Natural killer cell (primary cell): ENCODE measurements at places on chromosomes 3 and 15.

DNA sequence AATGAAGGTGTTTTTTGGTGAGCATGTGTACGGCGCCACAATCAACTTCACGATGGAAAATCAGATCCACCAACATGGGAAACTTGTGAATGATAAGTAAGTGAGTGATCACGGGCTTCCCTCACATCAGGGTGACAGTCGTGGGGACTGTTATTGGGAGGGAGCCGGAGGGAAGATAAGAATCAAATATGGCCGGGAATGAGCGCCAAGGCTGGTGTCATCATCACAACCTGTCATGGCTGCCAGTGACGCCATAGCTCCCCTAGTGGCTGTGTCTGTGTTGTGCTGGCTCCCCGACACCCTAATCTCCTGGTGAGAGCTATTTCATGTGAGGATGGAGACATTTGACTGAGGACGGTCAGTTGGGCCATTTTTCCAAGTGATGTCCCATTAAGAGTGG lies 168.5 kb downstream of the SV2B start:
- no peak for DNase-seq

GRCh38 chr15:90620379-90621067 lies 90.8 kb downstream of the CRTC3 start:
- DNase-seq = no peak

- no peak for DNase-seq
Measured at GRCh38 chr3:48575366-48575765, 11.8 kb upstream of the UCN2 start.

GRCh38 chr3:71450162-71450561 lies 133.4 kb downstream of the FOXP1 start:
- DNase-seq = no peak

- DNase-seq = no peak
Measured at GRCh38 chr3:20344400-20344959, 158.5 kb upstream of the SGO1 start.

DNA sequence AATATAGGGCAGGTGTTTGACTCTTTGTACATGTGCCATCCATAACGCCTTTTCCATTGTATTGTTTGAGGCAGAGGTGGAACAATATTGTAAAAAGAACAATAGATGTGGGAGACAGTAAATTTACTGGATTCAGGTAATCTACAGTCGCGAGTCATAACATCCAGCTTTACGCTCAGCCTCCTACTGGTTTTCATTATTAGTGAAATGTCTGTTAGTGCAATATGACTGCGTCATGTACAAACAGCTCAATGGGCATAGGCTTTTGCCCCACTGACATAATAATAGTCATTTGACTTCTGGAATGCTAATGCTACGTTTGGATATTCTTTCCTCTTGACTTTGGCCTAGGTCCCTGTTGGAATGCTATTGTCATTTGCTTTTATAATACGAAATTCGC lies 9.5 kb downstream of the CACNA2D3 start:
- no peak for DNase-seq

- no peak for DNase-seq
Measured at GRCh38 chr3:50164984-50165909, 10.1 kb downstream of the SEMA3F start.

GRCh38 chr15:86237111-86237500 lies 157.4 kb downstream of the AGBL1 start:
- DNase-seq = no peak

DNA sequence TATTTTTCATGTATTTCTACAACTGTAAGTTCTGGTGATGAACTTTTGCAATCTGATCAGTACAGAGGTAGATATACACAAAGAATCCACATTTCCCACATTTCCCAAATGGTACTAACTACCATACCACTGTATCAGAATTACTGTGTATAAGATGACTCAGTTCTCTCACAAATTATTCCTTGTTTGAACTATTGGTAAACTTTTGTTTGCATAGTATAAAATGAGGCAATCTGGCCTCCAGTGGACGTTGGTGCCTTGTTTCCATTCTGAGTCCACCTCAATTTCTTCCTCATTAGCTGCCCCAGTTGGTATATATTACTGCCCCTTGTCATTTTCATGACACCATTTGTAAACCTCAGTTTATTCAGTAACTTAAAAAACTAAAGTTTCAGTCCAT lies 38.5 kb downstream of the SPTSSB start:
- no peak for DNase-seq

- DNase-seq = peak; percentile 84
Measured at GRCh38 chr15:64430000-64430735, 30.2 kb upstream of the ZNF609 start.

DNA sequence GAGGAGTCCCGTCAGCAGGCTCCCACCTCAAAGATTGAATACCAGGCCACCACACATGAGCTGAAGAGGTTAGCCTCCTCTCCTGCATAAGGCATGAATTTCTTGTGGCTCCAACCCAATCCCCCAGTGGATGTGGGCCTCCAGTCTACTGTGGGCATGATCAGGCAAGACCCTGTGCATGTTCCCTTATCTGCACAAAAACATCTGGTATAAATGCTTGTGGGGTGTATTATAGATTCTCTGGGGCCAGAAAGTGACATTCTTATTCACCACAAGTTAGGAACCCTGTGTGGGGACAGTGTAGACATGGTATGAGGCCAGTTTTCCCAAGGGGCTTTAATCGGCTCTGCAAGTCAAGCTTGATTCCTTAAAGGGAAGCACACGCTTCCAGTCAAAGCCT lies 18.2 kb upstream of the UBP1 start:
- DNase-seq = no peak

GRCh38 chr3:128237348-128238183 lies 84.3 kb downstream of the EEFSEC start:
- no peak for DNase-seq

DNA sequence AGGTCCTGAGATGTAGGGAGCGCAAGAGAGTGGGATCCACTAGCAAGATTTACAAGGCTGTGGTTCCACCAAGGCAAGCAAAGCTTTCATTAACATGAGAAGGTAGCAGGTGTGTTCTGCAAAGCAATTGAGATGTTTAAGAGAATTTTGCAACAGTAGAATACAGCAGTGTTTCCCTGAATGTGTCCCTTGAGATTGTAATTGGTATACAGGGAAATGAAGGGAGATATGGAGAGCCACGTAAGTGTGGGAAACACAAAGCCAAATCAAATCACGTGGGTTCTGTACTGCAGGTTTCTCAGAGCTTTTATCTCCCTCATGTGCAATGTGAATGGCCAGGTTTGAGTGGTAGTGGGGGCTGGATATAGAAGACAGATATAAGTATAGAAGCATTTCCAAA lies 67.3 kb downstream of the ATG7 start:
- no peak for DNase-seq

GRCh38 chr3:46102780-46103130 lies 75.5 kb upstream of the XCR1 start:
- no peak for DNase-seq

DNA sequence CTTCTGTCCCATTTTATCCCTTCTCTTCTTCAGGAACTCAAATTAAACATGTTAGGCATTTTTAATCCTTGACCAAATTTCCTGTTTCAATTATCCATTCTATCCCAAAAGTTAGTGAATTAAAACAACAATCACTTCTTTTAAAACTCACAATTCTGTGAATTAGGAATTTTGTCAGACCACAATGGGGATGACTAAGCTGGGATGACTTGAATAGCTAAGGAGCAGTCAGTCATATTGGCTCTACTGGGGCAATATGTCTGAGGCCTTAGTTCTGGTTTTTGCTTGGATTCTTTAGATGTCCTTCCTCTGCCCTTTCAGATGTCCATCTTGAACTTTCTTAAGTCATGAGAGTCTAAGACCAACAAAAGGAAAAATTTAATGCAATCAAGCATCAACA lies 178.2 kb upstream of the TGFBR2 start:
- no peak for DNase-seq

DNA sequence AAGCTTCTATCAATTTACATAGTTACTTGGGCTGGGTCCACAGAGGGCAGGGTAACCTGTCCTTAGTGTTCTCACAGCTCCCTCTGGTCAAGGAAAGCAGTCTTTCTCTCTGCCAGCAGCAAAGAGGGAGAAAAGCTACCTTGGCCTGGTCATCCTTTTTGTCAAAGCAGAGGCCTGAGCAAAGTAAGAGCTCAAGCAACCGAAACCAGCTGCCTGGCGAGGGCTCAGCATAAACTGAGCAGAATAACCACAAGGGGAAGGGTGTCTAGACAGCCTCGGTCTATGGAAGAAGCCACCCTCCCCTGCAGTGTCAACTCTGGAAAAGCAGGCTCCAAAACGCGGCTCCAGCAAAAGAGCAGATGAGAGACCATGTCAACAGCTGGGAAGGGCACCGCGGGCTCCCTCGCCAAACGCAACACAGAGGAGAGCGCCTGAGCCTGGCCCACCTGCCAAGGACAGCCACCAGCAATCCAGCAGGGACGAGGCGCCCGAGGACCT lies 17.4 kb downstream of the LRIG1 start:
- no peak for DNase-seq

GRCh38 chr3:188608401-188608800 lies 454.4 kb downstream of the LPP start:
- DNase-seq = no peak

DNA sequence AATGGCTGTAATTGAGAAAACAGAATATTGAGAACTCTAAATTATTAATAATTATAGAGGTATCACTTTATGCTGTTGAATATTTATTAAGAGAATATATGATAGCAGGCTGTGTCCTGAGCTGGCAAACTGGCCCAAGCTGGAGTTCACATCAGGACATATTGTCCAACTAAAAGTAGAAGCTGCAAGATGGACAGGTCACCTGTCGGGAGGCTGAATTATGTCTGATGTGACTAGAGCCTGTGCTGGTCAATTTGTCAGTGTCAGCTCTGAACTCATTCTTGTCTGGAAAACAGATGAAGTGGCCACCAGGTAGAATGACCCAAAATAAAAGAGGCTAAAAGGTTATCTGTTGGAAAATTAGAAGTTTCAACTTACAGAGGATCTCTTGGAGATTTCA lies 392.2 kb downstream of the LRTM1 start:
- DNase-seq = no peak

DNA sequence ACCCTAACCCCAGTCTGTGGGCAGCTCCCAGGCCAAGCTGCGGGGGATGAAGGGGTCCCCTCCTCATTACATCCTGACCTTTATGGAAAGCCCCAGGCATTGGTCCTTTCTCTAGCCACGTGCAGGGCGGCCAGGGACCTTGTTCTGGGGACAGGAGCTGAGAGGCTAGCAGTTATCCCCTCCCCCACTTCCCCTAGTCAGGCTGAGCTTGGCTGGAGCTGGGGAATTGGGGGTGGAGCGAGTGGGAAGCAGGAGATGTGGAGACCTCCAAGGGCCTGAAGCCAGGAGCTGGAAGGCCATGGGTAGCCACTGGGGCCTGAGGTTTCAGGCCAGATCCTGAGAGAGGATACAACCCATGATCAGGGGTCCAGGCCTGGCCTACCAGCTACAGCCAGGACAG lies 45.8 kb downstream of the DNAH1 start:
- DNase-seq = no peak

- DNase-seq = no peak
Measured at GRCh38 chr15:69491038-69491505, 38.5 kb downstream of the RPLP1 start.

GRCh38 chr15:77251662-77252061 lies 168.2 kb downstream of the PEAK1 start:
- no peak for DNase-seq

GRCh38 chr3:23341147-23341838 lies 138.2 kb downstream of the UBE2E2 start:
- no peak for DNase-seq

GRCh38 chr15:78951841-78952238 lies 7.0 kb upstream of the CTSH start:
- DNase-seq = no peak

GRCh38 chr3:182979103-182979673 lies 1.1 kb downstream of the DCUN1D1 start:
- DNase-seq = no peak

GRCh38 chr3:11379238-11379823 lies 107.1 kb downstream of the ATG7 start:
- DNase-seq = peak; percentile 68

DNA sequence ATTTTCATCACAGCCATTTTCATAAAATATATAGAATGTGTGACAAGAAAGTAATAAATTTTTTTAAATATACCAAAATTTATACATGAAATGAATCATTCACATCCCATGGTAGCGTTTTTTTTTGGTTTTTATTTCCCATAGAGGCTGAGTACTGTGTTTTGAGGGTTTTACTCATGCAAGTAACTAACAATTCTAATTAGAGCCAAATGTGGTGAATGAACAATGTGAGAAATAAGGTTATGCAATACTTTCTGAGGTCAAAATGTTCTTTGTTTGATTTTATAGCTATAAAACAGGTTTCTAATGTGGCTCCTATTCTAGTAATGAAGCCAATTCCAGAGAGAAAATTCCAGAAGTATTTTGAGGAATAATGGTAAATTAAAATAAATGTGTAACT lies 386.8 kb downstream of the TBC1D5 start:
- DNase-seq = no peak

DNA sequence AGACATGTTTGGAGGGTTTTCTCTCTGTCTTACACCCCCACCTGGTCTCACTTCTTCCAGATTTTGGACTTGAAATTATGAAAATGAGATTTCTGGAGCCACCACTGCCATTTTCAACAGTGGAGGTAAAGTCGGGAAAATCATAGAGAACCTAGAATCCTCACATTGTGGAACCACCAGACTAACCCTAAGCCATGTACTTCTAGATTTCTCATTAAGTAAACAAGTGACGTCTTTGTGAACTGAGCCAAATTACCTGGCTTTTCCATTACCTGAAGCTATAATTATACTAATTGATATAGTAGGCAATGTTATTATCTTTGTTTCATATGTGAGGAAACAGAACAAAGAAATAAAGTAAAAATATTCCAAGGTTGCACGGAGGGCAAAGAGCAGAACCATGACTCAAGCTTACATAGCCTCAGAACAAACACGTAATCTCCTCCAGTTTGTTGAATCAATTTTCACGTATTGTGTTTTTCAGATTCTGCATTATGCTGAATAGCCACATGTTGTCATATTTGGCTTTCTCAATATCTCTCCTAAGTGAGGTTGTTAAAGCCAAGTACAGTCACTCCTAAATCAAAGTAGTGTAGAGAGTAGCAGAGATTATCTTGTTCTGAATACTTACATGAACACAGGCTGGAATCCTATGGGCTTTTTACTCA lies 101.3 kb upstream of the CMC1 start:
- no peak for DNase-seq

DNA sequence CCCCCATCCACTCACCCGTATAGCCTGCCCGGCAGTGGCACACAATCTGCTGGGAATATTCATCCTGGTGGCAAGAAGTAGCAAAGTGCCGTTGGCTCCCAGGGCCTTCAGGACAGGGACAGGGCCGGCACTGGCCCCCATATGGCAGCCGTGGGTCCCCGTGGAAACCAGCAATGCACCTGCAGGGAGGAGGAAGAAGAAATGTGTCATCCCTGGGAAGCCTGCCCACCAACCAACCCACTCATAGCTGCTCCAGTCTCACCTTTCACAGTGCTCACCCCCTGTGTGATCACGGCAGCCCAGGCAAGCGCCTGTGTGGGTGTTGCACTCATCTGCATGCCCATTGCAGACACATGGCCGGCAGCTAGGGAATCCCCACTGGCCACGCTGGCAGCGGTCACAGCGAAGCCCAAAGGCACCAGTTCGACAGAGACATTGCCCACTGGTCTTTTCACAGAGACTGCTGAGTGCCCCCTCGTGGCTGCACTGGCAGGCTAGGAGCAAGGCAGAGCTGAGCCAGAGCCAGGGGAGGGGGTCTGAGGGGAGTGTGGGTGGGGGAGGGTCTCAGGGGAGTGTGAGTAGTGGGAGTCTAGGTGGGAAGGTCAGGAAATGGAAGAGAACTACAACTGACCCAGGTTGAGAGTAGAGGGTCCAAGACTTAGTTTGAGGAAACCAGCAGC lies 4.5 kb upstream of the USP19 start:
- no peak for DNase-seq

- DNase-seq = no peak
Measured at GRCh38 chr15:43771816-43772215, 5.0 kb downstream of the ELL3 start.
